ENCODE measurements at places on chromosomes 2 and 18.

- no peak for DNase-seq
Measured at GRCh38 chr2:236862526-236862925, 223.2 kb upstream of the COPS8 start.

- no peak for DNase-seq
Measured at GRCh38 chr2:42786561-42787345, 5.6 kb downstream of the HAAO start.

- DNase-seq, result no peak
Measured at GRCh38 chr2:86360776-86361175, 23.4 kb upstream of the REEP1 start.

DNA sequence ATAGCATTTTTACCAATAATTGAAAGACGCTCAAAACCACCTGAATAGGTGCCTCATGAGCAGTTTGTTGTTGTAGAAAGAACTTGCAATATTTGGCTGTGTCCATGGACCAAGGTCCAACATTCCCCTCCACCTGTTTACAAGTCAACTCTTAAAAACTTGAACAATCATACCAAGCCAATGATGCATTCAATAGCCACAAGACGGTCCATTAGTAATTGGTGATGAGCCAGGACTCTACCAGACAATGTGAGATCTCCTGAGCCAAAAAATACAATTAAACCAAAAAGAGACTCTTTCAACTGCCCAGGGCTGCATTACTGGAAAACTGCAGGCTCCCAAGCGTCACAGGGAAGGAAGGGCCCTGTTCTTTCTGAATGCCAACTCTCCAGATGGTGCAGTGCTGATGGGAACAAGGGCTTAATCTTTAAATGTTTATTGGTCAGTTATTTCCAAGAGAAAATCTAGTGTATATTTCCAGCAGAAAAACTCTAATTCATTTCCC lies 118.8 kb upstream of the EPB41L3 start:
- no peak for DNase-seq

DNA sequence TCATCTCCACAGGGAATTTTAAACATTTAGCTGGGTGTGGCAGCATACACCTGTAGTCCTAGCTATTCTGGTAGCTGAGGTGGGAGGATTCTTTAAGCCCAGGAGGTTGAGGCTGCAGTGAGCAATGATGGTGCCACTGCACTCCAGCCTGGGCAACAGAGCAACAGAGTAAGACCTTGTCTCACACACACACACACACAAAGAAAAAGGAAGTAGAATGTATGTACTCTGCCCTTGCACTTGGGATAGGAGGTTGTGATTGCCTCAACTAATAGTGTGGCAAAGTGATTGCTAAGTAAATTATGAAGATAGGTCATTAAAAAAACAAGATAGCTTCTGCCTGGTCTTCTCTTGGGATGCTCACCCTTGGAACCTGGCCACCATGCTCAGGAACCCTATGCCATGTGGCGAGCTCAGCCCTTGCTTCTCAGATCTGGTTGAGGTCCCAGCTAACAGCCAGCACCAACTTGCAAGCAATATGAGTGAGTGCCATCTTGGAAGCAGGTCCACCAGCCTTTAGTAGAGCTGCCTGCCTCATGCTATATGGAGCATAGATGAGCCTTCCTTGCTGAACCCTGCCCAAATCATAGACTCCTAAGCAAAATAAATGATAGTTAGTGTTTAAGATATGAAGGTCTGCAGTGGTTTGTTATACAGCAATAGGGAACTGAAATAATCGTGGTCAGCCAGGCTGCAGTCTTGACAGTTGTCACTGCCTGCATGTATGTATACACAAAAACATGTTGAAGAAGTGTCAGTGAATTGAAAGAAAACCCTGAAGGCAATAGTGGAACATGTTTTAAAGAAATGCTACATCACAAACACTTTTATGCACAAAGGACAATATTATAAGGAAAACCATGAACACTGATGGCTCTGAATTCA lies 30.1 kb upstream of the PNO1 start:
- DNase-seq, result no peak

GRCh38 chr18:48356151-48356745 lies 52.9 kb downstream of the ZBTB7C start:
- DNase-seq, result no peak

DNA sequence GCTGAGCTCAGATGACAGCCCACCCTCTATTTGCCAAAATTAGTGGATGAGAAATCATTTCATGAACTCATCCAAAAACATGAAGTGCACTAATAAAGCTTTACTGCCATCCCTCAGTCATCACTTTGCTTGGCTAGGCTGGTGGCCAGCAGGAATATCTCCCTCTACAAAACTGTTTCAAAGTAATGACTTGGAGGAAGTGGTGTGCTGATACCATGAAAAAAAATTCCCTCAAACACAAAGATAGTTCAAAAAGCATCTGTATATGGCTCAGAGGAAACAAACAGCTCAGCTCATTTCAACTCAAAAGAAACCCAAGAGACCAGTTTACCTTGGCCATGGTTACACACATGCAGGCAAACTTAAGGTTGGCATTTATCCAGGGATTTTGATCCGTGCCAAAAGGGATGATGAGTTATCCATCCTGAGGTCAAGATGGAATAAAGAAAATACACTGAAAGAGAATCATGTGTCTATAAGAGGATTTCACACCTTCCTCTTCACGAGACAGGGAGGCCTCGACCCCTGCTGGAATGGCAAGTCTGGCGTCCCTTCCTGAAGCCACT lies 18.4 kb upstream of the WIPF1 start:
- no peak for DNase-seq
